ENCODE measurements at places on chromosomes 11 and 22.
A peak's percentile ranks its signal among the peaks of the same experiment; 100 is the strongest.

DNA sequence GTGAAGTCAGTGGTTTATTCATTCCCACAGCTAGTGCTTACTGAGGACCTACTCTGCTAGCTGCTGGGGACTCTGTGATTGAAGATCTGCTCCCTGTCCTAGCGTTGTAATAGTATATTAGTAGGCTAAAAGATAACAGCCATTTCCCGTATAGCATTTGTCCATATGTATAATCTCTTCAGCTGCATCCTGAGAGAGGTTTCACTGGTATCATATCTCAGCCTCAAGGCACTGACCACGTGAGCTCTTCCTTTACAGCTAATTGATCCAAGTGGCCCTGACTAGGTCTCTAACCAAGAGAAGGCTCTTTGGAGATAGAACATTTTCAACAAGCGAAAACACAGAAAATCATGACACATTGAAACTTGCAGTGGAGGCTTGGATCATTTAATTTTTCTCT lies 110.2 kb downstream of the APIP start:
- DNase-seq, result no peak

DNA sequence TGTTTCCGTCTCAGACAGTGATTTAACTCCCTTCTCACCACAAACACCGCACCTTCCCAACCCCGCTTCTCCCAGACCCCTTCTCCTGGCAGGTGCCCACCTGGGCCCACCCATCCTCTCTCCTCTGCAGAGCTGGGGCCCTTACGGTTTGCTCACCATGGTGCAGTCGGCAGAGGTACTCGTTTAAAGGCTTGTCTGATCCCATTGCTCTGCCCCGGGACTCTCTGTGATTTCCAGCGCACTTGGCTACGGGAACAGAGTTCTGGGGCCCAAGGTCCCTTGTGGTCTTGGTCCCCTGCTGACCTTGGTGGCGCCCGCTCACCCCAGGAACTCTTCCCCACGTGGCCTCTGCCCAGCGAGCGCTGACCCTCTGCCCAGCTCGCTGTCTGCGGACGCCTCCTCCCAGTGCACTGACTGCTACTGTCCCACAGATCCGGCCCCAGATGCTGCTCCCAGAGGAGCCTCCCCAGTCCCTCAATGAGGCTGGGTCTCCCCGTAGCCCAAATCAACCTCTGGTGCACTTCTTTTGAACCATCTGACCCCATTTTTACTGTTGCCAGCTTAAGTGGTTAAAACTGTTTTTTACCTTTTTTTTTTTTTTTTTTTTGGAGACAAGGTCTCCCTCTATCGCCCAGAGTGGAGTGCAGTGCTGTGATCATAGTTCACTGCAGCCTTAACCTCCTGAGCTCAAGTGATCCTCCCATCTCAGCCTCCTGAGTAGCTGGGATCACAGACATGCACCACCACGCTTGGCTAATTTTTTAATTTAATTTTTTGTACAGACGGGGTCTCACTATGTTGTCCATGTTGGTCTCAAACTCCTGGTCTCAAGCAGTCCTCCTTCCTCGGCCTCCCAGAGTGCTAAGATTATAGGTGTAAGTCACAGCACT lies 21.3 kb upstream of the CTSD start:
- no peak for DNase-seq

GRCh38 chr11:11582011-11582701 lies 39.6 kb downstream of the GALNT18 start:
- DNase-seq, result peak; percentile 26

GRCh38 chr11:72799441-72799840 lies 5.6 kb upstream of the STARD10 start:
- DNase-seq, result no peak

GRCh38 chr11:131792243-131792642 lies 421.8 kb downstream of the NTM start:
- no peak for DNase-seq

- DNase-seq, result no peak
Measured at GRCh38 chr11:68956547-68957254, 24.1 kb downstream of the MRGPRD start.

DNA sequence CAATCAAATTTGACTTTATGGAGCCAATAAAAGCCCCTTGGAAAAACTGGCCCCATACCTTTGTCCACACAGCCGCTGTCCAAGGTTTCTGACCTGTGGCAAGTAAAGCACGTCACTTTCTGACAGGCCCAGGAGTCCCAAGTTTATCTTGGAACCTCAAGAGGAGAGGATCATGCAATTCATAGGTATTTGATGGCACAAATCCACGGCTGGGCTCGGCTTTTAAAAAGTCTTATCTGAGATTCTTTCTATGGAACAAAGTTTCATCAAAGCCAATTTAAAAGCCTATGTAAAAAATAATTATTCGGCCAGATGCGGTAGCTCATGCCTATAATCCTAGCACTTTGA lies 13.6 kb downstream of the TMEM138 start:
- DNase-seq, result no peak

DNA sequence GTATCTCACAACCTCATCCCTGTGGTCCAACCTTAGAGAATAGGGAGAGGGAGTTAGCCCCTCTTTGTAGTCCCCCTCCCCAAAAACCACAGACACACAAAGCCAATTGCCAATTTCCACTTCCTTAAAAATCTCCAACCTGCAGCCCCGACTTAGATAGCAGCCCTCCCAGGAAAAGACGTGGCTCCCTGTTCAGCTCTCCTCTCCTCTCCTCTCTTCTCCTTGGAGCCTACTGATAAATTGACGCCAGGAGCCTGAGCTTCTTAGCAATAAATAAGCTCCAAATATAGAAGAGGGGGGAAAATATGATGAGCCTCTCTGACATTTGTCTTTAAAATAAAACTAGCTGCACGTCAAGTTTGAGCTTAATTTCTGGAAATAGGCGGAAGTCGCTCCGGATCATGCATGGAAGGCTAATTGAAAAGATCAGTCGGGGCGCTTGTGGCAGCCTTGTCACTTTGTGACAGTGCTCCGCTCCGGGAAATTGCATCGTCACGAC lies 7.3 kb downstream of the PAX6 start:
- no peak for DNase-seq

- no peak for DNase-seq
Measured at GRCh38 chr11:91810871-91811270, 413.7 kb upstream of the FAT3 start.

DNA sequence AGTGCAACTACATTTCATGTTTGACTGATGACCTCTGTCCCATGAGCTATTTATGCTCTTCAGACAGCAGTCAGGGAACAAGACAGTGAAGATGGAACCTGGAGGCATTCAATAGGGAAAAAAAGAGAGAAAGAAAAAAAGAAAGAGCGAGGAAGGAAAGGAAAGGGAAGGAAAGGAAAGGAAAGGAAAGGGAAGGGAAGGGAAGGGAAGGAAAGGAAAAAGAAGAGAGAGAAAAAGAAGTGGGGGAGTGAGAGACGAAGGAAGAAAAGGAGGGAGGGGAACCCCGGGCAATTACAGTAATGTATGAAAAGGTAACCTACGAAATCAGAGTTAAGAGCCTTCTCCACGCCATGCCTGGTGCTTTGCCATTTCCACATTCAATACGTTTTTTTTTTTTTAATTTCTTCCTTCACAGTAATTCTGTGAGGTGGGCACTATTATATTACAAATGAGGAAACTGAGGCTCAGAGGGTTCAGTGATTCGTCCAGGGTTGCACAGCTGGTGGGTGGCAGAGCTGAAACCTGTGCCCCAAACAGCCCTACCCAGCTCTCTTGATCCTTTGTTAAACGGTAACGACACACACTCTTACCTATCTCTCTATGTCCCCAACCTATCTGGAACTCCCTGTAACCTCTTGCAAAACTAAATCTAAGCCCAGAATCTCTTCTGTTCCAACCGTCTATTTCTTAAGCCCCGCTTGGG lies 39.3 kb downstream of the ETS1 start:
- no peak for DNase-seq

GRCh38 chr11:32671051-32671450 lies 87.4 kb downstream of the EIF3M start:
- no peak for DNase-seq

DNA sequence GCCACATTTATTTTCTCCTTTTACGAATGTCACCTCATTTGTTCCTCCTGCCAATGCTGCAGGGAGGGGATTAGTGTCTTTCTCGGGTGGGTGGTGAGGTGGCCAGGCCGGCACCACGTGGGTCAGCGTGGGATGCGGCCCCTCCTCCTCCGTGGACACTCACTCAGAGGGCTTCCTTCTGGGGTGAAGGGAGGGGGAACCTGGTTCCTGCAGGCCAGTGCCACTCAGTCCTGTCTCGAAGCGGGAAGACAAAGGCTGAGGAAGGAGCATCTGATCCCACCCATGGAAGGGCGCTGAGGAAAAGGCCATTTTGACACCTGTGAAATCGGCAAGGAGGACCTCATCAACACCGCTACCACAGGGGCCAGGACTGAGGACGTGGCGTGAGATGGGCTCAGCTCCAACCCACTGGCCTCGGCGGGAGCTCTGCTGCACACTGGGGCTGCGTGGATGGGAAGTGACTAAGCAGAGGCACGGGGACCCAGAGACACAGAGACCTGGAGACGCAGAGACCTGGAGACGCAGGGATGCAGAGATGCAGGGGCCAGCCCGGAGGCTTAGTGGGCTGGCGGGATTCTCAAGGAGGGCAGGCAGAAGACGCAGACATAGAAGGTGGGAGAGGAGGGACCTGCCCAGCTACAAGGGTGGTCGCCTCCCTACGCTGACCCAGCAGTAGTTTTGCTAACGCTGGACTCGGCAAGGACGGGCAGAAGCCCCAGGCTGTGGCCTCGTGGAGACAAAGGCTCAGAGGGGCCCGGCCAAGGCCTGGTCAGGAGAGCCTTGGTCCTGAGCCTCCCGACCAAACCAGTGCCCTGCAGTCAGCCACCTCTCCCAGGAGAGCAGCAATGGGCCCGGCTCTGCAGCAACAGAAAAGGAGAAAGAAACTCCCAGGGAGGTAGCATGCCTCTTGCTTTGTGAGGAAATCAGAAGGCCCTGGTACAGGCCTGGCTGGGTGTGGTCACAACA lies 1071.2 kb downstream of the BRD1 start:
- peak; percentile 24 for DNase-seq

GRCh38 chr11:44889266-44889665 lies 61.4 kb downstream of the TP53I11 start:
- DNase-seq, result no peak

DNA sequence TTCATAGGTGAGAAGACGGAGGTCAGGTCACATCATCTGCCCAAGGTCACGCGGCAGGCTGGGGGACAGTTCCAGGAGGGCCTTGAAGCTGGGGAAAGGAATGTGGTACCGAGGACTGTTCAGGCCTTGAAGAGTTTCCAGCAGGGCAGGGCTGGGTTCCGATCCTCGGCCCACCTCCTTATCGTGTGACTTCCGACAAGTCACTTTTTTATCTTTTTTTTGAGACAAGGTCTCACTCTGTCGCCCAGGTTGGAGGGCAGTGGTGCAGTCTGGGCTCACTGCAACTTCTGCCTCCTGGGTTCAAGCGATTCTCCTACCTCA lies 623 bp downstream of the NDUFS8 start:
- DNase-seq, result no peak

DNA sequence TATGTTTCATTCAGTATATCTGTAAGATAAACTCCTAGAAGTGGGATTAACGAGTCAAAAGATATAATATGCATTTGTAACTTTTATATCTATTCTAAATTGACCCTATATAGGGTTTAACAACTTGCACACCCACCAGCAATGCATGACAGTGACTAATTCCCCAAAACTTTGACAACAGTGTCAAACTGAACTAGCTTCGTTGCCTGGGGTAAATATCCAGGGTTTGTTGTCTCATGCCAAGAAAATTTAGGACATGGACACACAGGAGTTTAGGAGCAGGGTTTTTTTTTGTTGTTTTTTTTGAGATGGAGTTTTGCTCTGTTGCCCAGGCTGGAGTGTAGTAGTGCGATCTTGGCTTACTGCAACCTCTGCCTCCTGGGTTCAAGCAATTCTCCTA lies 5.1 kb downstream of the SNU13 start:
- DNase-seq, result no peak

- no peak for DNase-seq
Measured at GRCh38 chr11:130852589-130852988, 63.7 kb downstream of the SNX19 start.

DNA sequence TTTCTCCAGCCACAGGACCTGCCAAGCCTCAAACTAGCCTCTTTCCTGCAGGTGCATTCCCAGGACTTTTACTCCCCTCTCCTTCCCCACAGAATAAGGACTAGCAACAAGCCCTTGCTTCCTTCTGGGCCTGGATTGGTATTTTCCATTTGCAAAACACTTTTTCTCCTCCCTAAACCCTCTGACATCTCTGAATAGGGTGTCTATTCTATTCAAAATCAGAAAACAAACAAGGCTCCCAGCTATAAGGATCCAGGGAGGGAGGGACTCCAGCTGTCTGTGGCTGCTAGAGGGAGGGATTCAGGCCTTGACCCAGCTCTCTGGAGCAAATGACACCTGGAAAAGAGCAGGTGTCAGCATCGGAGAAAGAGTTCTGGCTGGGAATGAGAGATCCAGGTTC lies 168.5 kb upstream of the BDNF start:
- no peak for DNase-seq

GRCh38 chr11:23310276-23310675 lies 450.0 kb upstream of the CCDC179 start:
- no peak for DNase-seq

GRCh38 chr22:22371031-22371541 lies 126.5 kb downstream of the VPREB1 start:
- DNase-seq, result no peak

DNA sequence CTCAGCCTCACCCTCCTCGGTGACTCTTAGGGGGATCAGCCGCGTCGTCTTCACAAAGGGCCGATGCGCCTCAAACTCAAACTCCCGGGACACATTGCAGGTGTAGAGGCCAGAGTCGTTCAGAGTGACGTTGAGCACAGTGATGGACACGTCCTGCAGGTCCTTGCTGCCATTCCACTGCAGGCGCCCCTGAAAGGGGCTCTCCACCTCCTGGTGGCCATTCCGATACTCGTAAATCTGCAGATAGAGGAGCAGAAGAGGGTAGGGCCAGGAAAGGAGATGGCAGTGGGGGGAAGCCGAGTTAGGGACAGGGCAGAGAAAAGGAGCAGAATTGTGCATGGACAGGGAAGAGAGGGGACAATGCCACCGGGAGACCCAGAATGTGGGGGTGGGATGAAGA lies 12.0 kb downstream of the SCN3B start:
- DNase-seq, result no peak

GRCh38 chr11:117303646-117304315 lies 12.3 kb downstream of the BACE1 start:
- no peak for DNase-seq

DNA sequence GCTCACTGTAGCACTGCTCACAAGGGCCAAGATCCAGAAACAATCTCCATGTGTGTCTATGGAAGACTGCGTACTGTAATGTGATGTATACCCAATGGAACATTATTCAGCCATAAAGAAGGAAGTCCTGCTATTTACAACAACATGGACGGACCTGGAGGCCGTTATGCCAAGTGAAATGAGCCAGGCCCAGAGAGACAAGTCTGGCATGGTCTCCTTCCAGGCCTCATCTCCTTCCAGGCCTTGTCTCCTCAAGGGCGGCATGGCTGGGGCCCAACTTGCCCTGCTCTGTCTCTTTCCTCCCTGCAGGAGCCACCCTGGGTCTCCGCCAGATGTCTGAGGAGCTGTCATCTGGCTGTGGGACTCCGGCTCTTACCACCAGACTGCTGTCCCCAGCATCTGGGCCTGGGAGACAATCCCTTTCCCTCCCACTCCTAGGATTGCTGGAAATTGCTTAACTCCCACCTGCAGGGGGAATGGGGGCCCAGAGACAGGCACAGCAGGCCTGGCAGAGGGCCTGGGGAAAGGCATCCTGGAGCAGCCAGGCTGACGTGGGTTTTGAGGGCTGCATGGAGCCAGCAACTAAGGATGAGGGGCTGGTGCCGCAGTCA lies 1326.6 kb downstream of the TBC1D22A start:
- no peak for DNase-seq

GRCh38 chr11:118215262-118215661 lies 9.5 kb downstream of the JAML start:
- no peak for DNase-seq

GRCh38 chr11:4982678-4983077 lies 12.0 kb upstream of the OR51L1 start:
- no peak for DNase-seq

Measured in liver (tissue), 10 donors.